ENCODE measurements at places on chromosomes 4 and X. TPM values are rescaled to one million over a fixed set of nuclear protein-coding genes. Genes with fewer than 3 reads are reported as not detected.

Gene WDFY3
- 100 TPM for total RNA-seq

Gene CXCL5
- total RNA-seq, result under 0.01 TPM

Gene GAGE1
- total RNA-seq, result not detected

Gene VGLL1
- not detected for total RNA-seq

Gene SPIN2B
- 7.8 TPM for total RNA-seq

Gene RASSF6
- not detected for total RNA-seq

Gene COL25A1
- 3.7 TPM for total RNA-seq

Gene OPHN1
- total RNA-seq, result 16.7 TPM

Gene JAKMIP1
- not detected for total RNA-seq

Gene TFE3
- 8.4 TPM for total RNA-seq

Gene MAGEA12
- total RNA-seq, result not detected

Gene F9
- not detected for total RNA-seq

Gene CCDC120
- 0.52 TPM for total RNA-seq

Gene NPY5R
- not detected for total RNA-seq

Gene FRG2
- total RNA-seq, result not detected

Gene CXCL8
- total RNA-seq, result 1.0 TPM

Measured in skeletal muscle tissue (tissue), 5 donors.